ENCODE measurements at places on chromosomes 4 and X.

- no peak for DNase-seq
These were observed 106.4 kb upstream of the FTHL17 start for GRCh38 chrX:31178064-31178768.

GRCh38 chr4:117370944-117371668 is 285.7 kb upstream of the TRAM1L1 start:
- no peak for DNase-seq

- peak; percentile 87 for DNase-seq
These were observed at the start of gene MSL3 for GRCh38 chrX:11757719-11758399. Gene MSL3 (plus strand): TSS chrX:11758237. CDS start chrX:11758264, 27 bp downstream.

DNA sequence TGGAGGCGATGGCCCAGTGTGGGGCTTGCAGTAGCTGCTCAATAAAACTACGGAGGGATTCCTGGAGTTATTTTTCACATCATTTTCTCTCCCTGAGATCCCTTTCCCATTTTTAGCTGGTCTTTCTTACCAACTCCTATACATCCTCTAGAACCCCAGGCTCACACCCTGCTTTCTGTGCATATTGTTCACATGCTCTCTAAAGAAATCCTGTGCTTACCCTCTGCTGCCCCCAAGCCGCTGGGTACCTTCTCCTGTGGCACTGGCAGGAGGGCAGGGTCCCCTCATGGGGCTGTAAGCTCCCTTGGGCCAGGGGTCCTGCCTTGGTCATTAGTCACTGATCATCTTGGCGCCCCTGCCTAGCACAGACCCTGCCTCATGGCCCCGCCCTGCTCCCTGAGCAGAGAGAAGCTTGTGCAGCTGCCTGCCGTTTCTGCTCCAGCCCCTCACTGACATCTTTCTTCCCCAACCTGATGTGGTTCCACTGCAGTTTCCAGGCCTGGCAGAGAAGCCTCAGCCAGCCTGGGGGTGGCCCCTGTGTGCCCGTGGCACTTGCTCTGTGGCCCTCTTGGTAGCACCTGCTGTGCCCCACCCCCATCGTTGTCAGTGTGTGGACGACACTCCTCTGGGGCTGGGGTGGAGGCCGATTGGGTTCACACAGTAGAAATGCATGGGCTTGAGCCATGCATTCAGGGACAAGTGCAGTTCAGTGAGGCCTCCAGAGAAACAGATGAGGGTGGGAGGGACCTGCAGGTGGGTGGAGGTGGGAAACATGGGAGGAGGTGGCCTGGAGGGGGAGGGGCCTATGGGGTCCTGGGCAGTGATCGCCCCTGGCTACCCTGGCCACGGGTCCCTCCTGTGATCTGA is 69.5 kb downstream of the WFS1 start:
- peak; percentile 24 for DNase-seq

DNA sequence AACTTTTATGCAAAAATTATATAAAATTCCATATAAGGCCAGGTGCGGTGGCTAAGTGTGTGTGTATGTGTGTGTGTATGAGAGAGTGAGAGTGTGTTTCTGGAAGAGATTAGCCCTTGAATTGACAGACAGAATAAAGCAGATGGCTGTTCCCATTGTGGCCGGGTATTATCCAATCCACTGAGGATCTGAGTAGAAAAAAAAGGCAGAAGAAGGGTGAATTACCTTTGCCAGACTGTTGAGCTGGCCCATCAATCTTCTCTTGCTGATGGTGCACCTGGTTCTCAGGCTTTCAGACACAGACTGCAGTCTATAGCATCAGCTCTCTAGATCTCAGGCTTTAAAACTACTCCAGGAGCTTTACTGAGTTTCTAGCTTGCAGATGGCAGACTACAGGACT is 92.2 kb upstream of the SLIT2 start:
- DNase-seq: no peak

GRCh38 chr4:3353752-3354454 is 61.1 kb downstream of the RGS12 start:
- no peak for DNase-seq

DNA sequence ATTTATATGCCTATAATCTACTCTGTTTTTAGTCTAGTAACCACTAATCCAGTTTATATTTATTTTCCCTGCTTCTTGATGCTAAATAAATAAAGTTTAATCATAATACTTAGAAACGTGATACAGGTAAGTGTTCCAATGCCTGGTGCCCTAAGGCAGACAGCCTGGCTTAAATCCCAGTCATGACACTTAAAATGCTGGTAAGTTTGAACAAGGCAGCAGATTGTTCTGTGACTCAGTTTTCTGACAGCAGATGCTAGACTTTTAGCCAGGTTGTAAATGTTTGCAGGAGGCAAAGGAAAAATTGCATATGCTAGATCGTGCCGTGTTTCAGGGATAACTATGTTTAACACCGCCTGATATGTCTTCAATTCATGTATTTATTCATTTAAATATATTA is 2661.6 kb downstream of the PCDH7 start:
- DNase-seq: no peak

GRCh38 chr4:105637408-105638176 is 70.9 kb downstream of the INTS12 start:
- DNase-seq: peak; percentile 70

DNA sequence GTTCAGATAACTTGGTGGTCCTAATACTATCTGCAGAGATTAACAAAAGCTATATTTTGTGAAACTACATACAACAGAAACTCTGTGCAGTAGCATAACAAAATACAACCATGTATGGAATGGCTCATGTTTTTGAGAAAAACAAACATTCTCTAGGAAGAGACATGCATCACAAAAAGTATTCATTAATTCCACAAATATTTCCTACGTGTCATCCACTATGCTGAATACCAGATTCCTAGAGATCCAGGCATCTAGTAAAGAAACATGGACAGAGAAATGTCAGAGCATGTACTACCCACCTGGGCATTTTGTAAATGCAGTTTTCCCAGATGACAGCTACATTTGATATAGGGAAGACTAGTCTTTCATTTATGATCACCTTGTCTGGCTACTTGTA is 248.1 kb downstream of the OPHN1 start:
- no peak for DNase-seq

- DNase-seq: no peak
These were observed 14.6 kb upstream of the IL13RA2 start for GRCh38 chrX:115031989-115032388.

GRCh38 chr4:77623091-77623490 is 17.5 kb downstream of the CXCL13 start:
- no peak for DNase-seq

- DNase-seq: no peak
These were observed 205.3 kb downstream of the TLL1 start for GRCh38 chr4:166078383-166078782.

DNA sequence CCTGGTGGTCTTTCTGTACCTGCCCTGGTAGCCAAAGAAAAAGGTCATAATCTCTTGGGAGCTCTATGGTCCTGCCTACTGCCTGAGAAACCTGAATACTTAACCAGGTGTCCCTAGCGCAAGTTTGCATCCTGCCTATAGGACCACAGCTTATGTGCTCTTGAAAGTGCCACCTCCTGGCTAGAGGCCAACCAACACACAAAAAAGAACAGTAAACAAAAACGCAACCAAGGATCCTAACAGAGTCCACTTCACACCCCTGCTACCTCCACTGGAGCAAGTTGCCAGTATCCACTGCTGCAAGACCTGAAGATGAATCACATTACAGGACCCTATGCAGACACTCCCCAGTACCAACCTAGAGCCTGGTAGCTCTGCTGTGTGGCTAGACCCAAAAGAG is 103.2 kb upstream of the PABPC5 start:
- DNase-seq: no peak
